ENCODE measurements at places on chromosomes 4 and X. TPM values are rescaled to one million over a fixed set of nuclear protein-coding genes. Genes with fewer than 3 reads are reported as not detected.

GRCh38 chrX:100404851-100405250 lies 5.2 kb downstream of the PCDH19 start:
- no peak for DNase-seq

GRCh38 chr4:74260036-74260435 lies 48.2 kb upstream of the EPGN start:
- no peak for DNase-seq

The ART3 gene
- total RNA-seq, result 9.3 TPM

- DNase-seq, result no peak
These were observed 443.0 kb downstream of the GPM6A start for GRCh38 chr4:175369087-175369486.

The EREG gene
- total RNA-seq, result 3.5 TPM

The RAB33B gene
- total RNA-seq, result 16.0 TPM

- DNase-seq, result no peak
These were observed 17.4 kb upstream of the DCAF8L1 start for GRCh38 chrX:27998666-27999065.
